SJCRH30 (cell line): ENCODE measurements at places on chromosomes 7 and 10. TPM values are rescaled to one million over a fixed set of nuclear protein-coding genes. Genes with fewer than 3 reads are reported as not detected.

GRCh38 chr10:88092973-88093372 is 229.5 kb downstream of the PTEN start:
- DNase-seq: peak; percentile 45

- DNase-seq: peak; percentile 26
These were observed 27.1 kb downstream of the OGDH start for GRCh38 chr7:44633254-44634186.

DNA sequence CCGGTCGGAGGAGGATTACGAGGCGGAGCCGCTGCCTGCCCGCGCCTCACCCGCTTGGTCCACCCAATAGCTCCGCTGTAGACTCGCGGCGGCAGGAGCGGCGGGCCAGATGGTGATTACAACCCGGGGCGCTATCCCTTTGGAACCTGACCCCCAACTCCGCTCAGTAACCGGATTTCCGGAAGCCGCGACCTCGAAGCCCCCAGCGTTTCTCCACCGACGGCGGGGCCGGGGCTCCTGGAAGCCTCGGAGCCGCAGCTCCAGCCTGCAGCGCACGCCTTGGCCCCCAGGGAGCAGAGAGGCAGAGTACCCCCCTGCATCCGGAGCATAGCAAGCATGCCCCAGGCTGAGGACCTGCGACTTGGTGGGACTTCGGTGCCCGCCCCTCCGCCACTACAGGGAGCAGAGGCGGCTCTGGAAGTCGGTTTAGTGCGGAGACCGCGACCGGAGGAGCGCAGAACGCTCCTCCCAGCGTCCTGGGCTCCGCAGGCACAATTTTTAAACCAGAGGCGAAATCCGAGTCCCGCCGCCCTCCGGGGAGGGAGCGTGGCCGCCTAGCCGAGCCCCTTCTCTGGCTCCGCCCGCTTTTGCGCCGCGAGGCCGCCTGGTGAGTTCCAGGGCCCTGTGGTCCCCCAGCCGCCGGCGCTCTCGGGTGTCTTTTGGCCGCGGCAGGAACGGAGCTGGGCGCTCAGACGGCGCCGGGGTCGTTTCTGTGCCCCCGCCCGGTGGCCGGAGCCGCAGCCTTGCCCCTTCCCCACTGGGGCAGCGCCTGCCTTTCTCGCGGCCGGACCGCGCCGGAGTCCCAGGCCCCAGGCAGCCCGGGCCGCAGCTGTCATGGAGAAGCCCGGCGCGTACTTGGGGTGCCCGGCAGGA is 28.2 kb upstream of the BMS1 start:
- peak; percentile 46 for DNase-seq

DNA sequence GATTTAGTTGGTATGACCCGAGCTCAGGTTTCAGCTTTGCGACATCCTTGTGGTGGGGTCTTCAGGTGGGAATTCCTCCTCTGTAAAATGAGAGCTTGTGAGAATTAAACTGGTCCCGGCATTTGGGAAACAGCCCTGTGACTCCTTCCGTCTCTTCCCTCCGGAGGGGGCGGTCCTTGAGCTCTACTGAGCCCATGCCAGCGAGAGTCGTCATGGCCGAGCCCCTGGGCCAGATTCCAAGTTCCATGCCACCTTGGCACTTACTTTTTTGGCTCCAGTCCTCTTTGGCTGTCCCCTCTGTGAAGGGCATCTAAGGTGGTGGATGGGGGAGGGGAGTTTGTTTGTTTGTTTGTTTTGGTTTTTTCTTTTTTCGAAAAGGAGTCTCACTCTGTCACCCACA is 47.6 kb downstream of the GTF2IRD1 start:
- no peak for DNase-seq

DNA sequence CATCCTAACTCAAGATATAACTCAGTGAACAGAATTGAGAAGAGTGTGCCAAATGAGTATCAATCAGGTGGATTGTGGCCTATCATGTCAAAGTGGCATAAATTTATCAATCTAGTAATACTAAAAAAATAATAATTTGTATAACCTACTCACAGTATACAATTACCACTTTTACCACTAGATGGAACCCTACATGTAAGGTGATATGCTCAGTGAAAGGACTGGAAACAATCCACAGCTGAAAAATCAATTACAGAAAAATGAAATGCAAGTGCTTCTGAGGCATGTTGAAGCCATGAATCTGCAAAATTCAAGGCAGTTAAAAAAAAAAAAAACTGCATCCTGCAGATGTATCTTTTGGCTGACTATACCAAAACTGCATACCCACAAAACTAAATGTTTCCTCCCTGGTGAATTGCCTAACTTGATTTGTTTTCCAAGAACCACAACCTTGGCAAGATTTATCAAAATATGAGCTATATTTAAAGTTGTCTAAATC is 13.9 kb downstream of the ARHGAP19 start:
- DNase-seq: peak; percentile 70

- no peak for DNase-seq
These were observed 45.8 kb downstream of the EXOC6 start for GRCh38 chr10:92894081-92894655.

ZCCHC24 gene
- total RNA-seq: 53.1 and 53.7 TPM in 2 replicates

DNA sequence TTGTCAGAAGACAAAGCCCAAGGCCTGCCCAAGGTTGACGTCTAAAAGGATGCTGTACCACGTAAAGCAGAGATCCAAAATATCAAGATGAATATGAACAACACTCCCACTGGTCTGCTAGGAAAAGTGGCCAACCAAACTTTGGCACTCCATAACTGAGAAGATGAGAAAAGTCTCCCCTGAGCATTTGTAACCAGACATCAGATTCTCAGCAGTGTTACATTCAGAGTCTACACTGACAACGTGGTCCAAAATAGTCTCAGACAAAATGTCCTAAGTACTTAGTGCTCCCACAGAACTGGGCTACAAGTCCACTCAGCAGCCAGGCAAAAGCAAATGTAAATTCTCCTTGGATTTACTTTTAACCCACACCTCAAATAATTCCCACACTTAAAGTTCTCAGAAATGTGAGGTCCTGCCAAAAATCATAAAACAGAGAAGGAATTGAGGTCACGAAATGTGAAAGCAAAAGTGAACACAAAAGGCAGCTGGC is 185.1 kb upstream of the NOBOX start:
- DNase-seq: no peak

- DNase-seq: no peak
These were observed 264.2 kb upstream of the SLC26A5 start for GRCh38 chr7:103710247-103710646.

GRCh38 chr7:102260856-102261255 is 25.8 kb upstream of the SH2B2 start:
- peak; percentile 57 for DNase-seq

GRCh38 chr10:122045212-122045611 is 56.2 kb downstream of the TACC2 start:
- no peak for DNase-seq

DNA sequence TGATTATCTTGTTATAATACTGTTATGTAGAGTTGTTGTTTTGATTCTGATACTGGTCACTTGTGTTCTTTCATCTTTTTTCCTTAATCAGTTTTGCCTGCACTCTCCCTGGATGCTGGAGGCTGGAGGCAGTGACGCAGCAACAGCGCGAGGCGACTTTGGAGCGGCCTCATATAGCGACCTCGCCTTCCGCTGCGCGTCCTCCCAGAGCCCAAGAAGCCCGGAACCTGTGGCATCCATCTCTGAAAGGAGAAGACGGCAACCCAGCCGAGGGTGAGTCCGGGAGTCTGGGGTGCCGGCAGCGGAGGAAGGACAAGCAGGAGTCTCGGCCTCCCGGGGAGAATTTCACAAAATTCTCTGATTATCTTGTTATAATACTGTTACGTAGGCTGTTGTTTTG is 161.2 kb downstream of the ZNF33B start:
- DNase-seq: no peak

DNA sequence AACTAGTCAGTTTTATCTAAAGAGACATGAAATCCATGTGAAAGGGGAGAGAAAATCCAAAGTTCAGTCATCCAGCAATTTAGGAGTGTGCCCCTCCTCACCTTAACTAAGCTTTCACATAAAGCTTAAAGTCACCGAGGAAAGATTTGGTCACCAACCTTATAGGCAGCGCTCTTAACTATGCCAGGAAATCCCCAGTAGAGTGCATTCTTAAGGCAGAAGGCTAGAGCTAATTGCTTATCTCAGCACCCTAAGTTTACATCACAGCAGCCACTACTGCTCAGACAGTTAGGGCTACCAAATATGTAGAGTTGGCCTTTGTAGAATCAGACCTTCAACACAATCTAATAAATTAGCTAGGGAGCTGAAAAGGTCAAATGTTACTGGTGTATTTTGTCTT is 47.9 kb downstream of the MTPN start:
- DNase-seq: no peak

TAS2R3 gene
- total RNA-seq: 0.24 and 0.38 TPM in 2 replicates

OPALIN gene
- not detected in 2 replicates for total RNA-seq

DNA sequence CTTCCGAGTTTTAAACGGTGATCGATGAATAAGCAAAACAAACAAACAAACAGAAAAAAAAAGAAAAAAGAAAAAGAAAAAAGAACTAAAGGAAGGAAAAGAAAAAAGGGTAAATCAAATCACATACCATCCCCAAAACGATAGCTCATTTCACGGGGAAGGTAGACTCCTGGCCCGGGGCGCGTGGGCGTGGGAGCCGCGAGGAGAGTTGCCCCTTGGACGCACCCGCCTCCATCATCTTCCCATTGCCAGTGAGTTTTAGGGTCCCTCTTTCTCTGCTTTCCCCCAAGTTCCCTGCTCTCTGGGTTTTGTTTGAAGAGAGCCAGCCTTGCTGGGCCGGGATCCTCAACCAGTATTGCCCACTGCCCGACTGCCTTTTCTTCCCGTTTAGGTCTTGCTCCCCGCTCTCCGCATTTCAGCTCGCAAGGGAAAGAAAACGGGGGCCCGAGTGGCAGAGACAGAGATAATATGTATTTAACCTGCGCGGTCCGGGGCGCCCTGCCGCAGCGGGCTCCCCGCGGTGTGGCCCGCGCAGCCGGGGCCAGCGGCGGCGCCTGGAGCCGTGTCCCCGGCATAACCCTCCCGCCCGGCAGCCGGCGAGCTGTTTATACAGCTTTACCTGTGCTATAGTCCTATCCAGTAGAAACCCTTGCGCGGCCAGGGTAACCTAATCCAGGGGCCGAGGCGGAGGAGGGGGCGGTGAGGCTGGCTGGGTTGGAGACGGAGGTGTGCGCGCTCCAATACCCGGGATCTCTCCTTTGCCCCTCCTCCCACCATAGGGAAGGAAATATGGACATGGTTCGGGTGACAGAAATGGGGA is 5.2 kb upstream of the GATA3 start:
- no peak for DNase-seq

DNA sequence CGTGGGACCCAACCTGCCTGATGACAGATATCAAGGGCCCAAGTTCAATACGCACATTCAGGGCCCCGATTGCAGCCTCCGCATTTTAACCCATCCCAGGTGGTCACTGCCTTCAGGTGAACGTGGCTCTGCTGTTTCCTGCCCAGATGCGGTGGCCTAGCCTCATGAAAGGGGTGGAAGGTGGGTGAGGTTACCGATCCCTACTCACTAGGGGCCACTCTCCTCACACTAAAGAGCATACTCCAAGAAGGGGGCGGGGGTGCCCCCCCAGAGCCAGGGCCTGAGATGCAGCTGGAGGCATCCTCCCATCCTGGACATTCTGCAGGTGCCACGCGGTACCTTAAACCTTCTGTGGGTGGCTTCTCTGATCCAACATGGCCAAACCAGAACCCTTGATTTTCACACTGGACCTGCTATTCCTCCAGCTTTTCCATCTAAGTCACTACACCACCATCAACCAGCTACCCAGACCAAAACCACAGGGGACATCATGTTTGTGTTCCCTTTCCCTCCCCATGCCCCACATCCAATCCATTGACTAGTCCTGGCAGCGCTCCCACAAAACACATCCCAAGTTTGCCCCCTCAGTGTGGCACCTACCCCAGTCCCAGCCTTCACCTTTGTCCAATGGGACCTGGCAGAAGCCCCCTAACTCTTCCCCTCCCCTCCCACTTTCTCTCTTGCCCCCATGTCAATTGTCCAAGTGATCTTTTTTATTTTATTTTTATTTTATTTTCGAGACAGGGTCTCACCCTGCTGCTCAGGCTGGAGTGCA is 30.0 kb downstream of the PRLHR start:
- DNase-seq: no peak

MLXIPL gene
- total RNA-seq: 0.10 TPM in 1 of 2 replicates, not detected in the other
